ENCODE measurements at places on chromosomes 7 and 10.
A peak's percentile ranks its signal among the peaks of the same experiment; 100 is the strongest.

- DNase-seq: no peak
- H3K27me3 ChIP-seq: no peaks in the 10 kb centered on the region
- H3K4me1 ChIP-seq: peaks cover 25% of the 10 kb centered on the region
- no peak overlapping the region for H3K27ac ChIP-seq
Measured at GRCh38 chr10:19946791-19947190, 130.6 kb downstream of the PLXDC2 start.

- no peaks in the 10 kb centered on the region for H3K36me3 ChIP-seq
- no peak for DNase-seq
- H3K27ac ChIP-seq: no peak overlapping the region
- no peak overlapping the region for H3K4me3 ChIP-seq
Measured at GRCh38 chr7:33423646-33424020, 294.3 kb downstream of the BBS9 start.

- H3K27ac ChIP-seq: peak overlapping the region; percentile 49
- H3K27me3 ChIP-seq: no peaks in the 10 kb centered on the region
Measured at GRCh38 chr10:84511709-84512285, 183.4 kb downstream of the CCSER2 start.

DNA sequence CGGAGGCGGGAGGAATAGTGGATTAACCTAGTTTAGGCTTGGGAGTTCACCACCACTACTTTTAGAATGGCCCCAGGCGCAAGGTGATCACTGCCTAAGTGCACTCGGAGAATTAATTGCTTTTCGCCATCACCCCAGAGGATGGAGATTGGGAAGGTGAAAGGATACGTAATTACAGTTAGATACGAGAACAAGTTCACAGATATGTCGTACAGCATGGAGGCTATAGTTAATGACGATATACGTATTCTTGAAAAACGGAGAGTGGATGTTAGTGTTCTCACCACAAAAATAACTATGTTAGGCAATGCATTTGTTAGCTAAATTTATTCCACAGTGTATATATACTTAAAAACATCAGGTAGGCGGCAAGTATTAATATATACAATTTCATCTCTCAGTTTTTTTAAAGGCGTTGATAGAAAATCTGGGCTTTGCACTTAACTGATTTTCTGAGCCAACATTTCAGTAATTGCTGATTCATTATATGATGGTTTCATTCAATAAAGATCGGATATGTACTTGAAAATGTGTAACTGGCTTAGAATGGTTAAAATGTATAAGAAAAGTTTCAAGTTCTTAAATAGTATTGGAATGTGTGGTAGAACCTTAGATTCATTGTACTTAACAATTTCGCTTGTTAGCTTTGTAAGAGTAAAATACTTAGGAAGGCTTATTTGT is 683 bp downstream of the CDC123 start:
- no peaks in the 10 kb centered on the region for H3K27me3 ChIP-seq
- H3K36me3 ChIP-seq: peaks cover 16% of the 10 kb centered on the region
- H3K4me3 ChIP-seq: peak overlapping the region; percentile 96
- peak overlapping the region; percentile 99 for H3K27ac ChIP-seq
- H3K4me1 ChIP-seq: peaks cover 34% of the 10 kb centered on the region
- DNase-seq: no peak

GRCh38 chr7:85710960-85711359 is 524.1 kb upstream of the SEMA3D start:
- H3K4me1 ChIP-seq: no peaks in the 10 kb centered on the region
- H3K4me3 ChIP-seq: no peak overlapping the region
- no peaks in the 10 kb centered on the region for H3K27me3 ChIP-seq
- no peak for DNase-seq
- H3K27ac ChIP-seq: no peak overlapping the region

GRCh38 chr10:86538547-86538946 is 17.0 kb upstream of the WAPL start:
- H3K27ac ChIP-seq: no peak overlapping the region
- H3K4me3 ChIP-seq: no peak overlapping the region
- peaks cover 2% of the 10 kb centered on the region for H3K4me1 ChIP-seq
- H3K36me3 ChIP-seq: no peaks in the 10 kb centered on the region
- DNase-seq: no peak

- no peak overlapping the region for H3K27ac ChIP-seq
- H3K36me3 ChIP-seq: no peaks in the 10 kb centered on the region
- H3K27me3 ChIP-seq: peaks cover 2% of the 10 kb centered on the region
- no peaks in the 10 kb centered on the region for H3K4me1 ChIP-seq
- no peak for DNase-seq
Measured at GRCh38 chr10:80530251-80530650, 7.5 kb upstream of the SH2D4B start.

DNA sequence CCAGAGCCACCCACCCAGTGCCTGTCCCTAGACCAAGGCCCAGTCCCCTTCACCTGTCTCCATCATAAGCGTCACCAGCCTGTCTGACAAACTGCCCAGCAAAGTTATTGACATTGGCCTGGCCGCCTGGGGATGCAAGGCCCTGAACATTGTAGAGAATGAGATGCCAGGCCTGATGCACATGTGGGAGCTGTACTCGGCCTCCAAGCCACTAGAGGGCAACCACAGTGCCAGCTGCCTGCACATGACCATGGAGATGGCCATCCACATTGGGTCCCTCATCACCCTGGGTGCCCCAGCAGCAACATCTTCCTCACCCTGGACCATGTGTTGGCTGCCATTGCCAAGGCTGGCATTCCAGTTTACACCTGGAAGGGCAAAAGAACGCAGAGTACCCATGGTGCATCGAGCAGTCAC is 63.7 kb upstream of the ANTXRL start:
- H3K27ac ChIP-seq: no peak overlapping the region
- H3K36me3 ChIP-seq: no peaks in the 10 kb centered on the region
- H3K4me1 ChIP-seq: no peaks in the 10 kb centered on the region
- H3K4me3 ChIP-seq: no peak overlapping the region

DNA sequence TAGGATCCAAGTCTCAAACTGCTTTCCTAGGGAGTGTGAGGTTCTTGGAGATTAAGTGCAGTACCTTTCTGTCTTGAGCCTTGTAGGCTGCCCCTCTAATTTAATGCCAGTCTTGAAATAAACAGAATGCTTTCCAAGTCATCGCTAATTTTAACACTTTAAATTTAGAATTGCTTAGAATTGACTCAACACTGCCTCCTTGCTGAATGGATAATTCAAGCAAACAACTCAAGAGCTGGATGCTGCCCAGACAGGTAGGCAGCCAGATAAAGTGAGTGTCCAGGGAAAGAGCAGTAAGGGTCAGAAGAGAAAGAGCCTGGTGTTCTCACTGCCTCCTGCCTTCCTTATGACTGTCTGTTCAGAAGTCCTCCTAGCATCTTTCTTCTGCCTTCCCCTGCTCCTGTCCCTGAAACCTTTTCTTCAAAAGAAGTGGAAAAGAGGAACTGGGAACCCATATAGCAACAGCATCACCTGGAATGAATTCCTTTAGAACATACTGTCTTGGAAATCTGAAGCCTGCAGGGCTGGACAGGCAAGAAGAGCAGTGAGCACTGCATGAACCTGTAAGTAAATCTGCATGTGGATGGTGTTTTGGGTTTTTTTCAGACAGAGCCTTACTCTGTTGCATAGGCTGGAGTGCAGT is 3.1 kb upstream of the GOT1 start:
- H3K4me3 ChIP-seq: no peak overlapping the region
- no peaks in the 10 kb centered on the region for H3K36me3 ChIP-seq
- peaks cover 27% of the 10 kb centered on the region for H3K4me1 ChIP-seq
- no peaks in the 10 kb centered on the region for H3K27me3 ChIP-seq
- no peak overlapping the region for H3K27ac ChIP-seq

- H3K4me3 ChIP-seq: no peak overlapping the region
- H3K36me3 ChIP-seq: peaks cover 2% of the 10 kb centered on the region
- no peak for DNase-seq
- peaks cover 55% of the 10 kb centered on the region for H3K4me1 ChIP-seq
- no peaks in the 10 kb centered on the region for H3K27me3 ChIP-seq
- no peak overlapping the region for H3K27ac ChIP-seq
Measured at GRCh38 chr7:152076324-152076821, 50.9 kb downstream of the GALNT11 start.

DNA sequence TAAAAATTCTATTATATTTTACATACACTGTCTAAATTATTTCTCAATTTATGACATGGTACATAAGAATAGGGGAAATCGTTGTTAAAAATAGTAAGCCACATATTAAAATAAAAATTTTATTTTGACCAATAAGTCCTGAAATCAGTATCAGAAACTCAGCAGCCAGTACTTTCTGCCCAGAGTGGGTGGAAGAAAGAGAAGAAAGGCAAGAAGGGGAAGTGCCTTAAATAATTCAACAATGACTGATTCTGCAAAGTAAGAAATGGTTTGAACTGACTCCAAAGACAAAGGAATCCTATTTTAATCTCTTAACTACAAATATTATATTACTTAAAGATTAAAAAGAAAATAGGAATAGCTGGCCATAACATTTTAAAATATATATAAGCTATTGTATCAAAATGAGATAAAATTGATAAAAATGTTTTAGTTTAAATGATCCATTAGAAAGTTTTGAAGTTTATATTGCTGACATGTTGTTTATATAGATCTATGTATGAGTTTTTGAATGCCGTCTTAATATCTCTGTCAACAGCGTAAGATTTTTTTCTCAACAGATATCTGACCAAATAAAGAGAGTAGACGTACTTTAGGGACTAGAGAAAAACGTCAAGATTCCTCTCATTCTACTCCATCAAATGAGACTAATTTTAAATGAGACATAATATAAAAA is 30.2 kb upstream of the NRCAM start:
- H3K27me3 ChIP-seq: no peaks in the 10 kb centered on the region
- H3K4me3 ChIP-seq: no peak overlapping the region
- H3K36me3 ChIP-seq: peaks cover 19% of the 10 kb centered on the region
- no peaks in the 10 kb centered on the region for H3K4me1 ChIP-seq
- DNase-seq: no peak

DNA sequence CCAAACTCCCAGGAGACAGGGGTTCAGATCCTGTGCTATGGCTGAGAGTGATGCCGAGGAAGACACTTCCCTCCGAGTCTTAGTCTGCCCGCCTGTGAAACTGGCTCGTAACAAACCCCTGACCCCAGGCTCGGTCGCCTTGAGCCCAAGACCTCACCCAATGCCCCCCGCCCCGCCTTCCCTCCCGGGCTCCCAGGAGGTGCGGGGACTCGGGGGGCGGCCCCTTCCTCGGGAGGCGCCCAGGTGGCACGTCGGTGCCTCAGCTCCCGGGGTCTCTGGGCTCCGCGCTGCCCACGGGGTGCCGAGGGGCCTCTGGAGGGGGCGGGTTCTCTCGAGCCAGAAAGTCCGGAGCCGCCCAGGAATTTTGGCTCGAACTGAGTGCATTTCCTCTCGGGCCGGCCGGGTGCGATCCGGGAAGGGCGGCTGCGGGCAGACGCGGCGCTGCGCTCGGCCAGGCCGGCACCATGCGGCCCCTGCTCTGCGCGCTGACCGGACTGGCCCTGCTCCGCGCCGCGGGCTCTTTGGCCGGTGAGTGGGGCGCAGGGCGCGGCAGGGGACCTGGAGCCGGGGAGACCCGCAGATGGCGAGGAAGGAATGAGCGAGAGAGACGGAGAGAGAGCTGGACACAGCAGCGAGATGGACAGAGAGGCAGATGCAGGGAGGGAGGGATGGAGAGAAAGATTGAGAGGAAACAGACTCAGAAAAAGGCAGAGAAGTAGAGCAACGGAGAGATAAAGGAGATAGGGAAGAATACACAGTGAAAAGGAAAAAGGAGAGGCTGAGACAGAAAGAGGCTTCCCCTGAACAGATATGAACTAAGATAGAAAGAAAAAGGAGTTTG is at the start of gene PLAC9:
Gene PLAC9 (plus strand): TSS at position 432 of the 841 bp plus-strand sequence. CDS start 33 bp downstream, at position 465.
- no peaks in the 10 kb centered on the region for H3K36me3 ChIP-seq
- peak within 1 kb of the TSS; percentile 98 for H3K27ac ChIP-seq
- no peaks in the 10 kb centered on the region for H3K27me3 ChIP-seq
- peaks cover 56% of the 10 kb centered on the region for H3K4me1 ChIP-seq
- peak within 1 kb of the TSS; percentile 92 for H3K4me3 ChIP-seq
- no peak for DNase-seq

DNA sequence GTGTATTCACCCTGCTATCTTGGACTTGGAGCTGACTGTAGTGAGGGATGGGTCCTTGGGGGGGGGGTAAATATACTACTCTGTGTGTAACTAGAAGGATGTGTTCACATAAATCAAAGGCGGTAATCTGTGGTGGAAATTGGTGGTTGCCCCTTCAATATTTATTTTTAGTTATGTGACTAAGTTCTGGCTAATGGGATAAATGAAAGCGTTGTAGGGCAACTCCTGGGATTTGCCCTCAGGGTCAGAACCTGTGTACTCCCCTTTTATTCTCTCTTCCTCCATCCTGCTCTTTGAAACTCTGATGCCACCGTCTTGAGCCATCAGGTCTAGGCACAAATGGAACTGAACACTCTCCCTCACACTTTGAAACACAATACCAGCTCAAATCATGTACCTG is 24.3 kb upstream of the ST7 start:
- H3K36me3 ChIP-seq: no peaks in the 10 kb centered on the region
- H3K4me3 ChIP-seq: no peak overlapping the region
- no peak for DNase-seq
- H3K27ac ChIP-seq: no peak overlapping the region
- H3K4me1 ChIP-seq: peaks cover 7% of the 10 kb centered on the region

- H3K4me1 ChIP-seq: no peaks in the 10 kb centered on the region
- no peaks in the 10 kb centered on the region for H3K27me3 ChIP-seq
- H3K27ac ChIP-seq: no peak overlapping the region
- H3K4me3 ChIP-seq: no peak overlapping the region
- no peak for DNase-seq
Measured at GRCh38 chr10:54622017-54622416, 179.0 kb downstream of the PCDH15 start.

- no peaks in the 10 kb centered on the region for H3K4me1 ChIP-seq
- no peaks in the 10 kb centered on the region for H3K36me3 ChIP-seq
- H3K27me3 ChIP-seq: no peaks in the 10 kb centered on the region
- H3K4me3 ChIP-seq: no peak overlapping the region
Measured at GRCh38 chr10:37865957-37866803, 8.8 kb upstream of the ZNF248 start.

DNA sequence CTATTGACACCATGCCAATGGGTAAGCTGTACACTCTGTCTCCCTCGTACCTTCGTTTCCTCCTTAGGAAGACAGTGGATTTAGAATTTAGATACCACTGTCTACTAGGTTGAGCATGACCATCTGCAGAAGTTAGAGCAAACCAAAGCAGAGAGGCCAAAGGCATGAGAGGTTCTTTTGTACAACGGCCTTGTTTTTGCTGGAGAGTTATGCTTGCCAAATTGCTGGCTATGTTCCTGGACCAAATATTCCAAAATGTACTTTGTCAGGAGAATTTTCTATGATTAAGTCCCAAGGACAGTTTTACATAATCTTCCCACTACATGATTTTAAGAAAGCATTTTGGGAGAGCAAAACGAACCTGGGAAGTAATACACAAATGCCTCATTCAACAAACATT is 47.9 kb upstream of the PLCE1 start:
- no peak overlapping the region for H3K27ac ChIP-seq
- no peaks in the 10 kb centered on the region for H3K27me3 ChIP-seq
- H3K4me3 ChIP-seq: no peak overlapping the region
- no peaks in the 10 kb centered on the region for H3K36me3 ChIP-seq
- no peak for DNase-seq

- no peak for DNase-seq
- peaks cover 3% of the 10 kb centered on the region for H3K4me1 ChIP-seq
- no peaks in the 10 kb centered on the region for H3K27me3 ChIP-seq
- no peaks in the 10 kb centered on the region for H3K36me3 ChIP-seq
- no peak overlapping the region for H3K27ac ChIP-seq
- no peak overlapping the region for H3K4me3 ChIP-seq
Measured at GRCh38 chr7:115059321-115059720, 137.4 kb downstream of the MDFIC start.

Data from osteocyte (in vitro differentiated cells).